Heart left ventricle (tissue), 16 donors: ENCODE measurements at places on chromosomes 6 and 20. TPM values are rescaled to one million over a fixed set of nuclear protein-coding genes. Genes with fewer than 3 reads are reported as not detected.

DNA sequence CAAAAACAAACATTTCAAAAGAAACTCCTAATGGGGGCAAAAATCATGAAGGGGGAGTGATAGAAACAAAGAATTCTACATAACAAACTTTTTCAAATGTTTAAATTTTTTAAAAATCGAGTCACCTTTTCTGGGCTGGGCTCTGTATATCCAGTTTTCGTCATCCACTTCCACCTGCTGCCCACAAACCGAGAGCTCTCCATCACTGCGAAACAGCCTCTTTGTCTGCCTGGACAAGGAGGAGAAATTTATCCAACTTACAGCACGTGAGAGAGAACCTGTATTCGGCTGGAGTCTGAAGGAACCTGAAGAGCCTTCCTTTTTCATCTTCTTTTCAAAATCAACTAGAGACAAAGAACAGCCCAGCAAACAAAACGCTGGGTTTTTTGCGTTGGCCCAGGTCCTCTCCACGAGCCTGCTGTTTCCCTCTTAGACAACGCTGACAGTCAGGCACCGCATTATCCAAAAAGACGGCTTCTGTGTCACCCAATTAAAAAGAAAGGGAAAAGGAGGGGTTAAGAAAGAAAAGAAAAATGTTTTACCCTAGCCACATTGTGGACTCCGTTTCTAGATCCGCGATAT is 72.4 kb upstream of the NHSL1 start:
- no peak for DNase-seq

DNA sequence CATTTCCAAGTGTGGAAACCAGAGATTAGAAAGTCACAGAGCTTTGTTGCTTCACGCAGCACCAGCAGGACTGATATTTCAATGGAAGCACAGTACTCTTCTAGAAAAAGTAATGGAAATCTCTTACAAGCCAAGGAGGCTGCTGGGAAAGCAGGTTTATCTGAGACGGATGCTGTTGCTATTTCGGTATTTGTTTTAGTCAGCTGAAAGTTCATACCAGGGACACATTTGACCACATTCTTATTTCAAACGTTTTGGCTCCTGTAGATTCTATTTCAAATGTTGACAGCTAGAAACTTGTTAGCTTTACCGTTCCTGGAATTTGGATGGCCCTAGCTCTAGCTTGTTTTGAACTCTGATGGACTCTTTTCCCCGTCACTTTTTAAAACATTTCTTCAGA is 3.7 kb upstream of the TMEM242 start:
- no peak for DNase-seq

DNA sequence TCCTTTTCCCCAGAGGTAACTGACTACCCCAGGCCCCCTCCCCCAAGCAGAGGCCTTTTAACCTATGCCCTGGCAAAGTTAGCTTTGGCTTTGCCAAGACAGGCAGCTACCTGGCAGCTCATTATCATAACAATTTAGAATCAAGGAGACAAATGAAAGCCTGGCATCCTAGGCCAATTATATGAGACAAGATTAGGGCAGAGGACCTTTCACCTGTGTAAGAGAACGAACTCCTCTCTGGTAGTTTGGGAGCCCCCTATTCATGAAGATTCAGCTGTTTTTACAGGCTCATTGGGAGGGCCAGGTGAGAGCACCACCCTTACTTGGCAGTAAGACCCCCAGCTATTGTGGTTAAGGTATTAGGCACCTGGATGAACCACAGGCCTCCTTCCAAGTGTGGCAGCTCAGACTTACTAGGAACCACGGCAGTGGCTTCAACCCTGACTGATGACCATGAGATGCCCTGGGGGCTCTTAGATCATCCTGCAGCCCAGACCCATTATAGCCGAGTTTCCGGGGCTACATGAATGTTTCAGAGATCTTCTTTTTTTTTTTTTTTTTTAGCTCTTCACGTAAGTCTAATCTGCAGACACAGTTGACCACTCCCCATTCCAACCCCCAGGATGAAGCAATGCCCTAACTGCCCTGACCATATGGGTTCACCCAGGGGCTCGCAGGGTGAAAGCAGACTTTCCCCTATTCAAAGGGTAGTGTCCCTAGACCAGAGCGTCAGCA is 56.2 kb downstream of the RAB44 start:
- no peak for DNase-seq

The TRIM10 gene
- not detected for polyA plus RNA-seq

The PNLDC1 gene
- polyA plus RNA-seq: 0.04 TPM

The ACSS1 gene
- polyA plus RNA-seq: 78.9 TPM

The SIRPD gene
- not detected for polyA plus RNA-seq

The MPIG6B gene
- 0.17 TPM for polyA plus RNA-seq
